ENCODE measurements at places on chromosomes 7 and 10. TPM values are rescaled to one million over a fixed set of nuclear protein-coding genes. Genes with fewer than 3 reads are reported as not detected.
A peak's percentile ranks its signal among the peaks of the same experiment; 100 is the strongest.

Gene RTKN2
- 34.7 TPM for total RNA-seq

DNA sequence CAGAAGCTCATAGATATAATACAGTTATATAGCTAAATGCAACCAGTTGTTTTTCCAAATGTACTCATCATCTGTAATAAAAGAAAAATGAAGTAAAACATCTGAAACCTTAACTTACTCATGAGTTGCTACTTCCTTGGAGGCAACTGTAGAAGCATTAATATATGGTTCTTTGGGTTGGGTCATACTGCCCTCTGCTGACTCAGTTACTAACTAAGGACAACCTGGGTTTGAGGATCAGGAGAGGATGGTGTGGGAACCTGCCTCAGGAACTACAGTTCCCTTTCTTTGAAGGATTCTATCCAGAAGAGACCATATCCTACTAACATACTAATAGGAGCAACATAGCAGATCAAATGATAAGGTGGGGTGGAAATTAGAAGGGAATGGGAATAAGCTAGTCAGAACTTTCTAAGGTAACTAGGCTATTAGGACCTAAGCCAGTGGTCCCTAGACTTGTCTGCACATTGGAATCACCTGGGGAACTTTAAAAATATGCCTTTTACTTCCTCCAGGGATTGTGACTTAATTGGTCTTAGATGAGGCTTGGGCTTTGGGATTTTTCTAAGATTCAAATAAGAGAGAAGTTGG, 20.7 kb downstream of the COX15 start:
- no peak for DNase-seq
- no peak overlapping the region for H3K27ac ChIP-seq
- peaks cover 13% of the 10 kb centered on the region for H3K36me3 ChIP-seq
- H3K4me3 ChIP-seq: no peak overlapping the region

Gene SLC29A4
- 2.9 TPM for total RNA-seq

Gene STEAP1
- total RNA-seq: 10.6 TPM

DNA sequence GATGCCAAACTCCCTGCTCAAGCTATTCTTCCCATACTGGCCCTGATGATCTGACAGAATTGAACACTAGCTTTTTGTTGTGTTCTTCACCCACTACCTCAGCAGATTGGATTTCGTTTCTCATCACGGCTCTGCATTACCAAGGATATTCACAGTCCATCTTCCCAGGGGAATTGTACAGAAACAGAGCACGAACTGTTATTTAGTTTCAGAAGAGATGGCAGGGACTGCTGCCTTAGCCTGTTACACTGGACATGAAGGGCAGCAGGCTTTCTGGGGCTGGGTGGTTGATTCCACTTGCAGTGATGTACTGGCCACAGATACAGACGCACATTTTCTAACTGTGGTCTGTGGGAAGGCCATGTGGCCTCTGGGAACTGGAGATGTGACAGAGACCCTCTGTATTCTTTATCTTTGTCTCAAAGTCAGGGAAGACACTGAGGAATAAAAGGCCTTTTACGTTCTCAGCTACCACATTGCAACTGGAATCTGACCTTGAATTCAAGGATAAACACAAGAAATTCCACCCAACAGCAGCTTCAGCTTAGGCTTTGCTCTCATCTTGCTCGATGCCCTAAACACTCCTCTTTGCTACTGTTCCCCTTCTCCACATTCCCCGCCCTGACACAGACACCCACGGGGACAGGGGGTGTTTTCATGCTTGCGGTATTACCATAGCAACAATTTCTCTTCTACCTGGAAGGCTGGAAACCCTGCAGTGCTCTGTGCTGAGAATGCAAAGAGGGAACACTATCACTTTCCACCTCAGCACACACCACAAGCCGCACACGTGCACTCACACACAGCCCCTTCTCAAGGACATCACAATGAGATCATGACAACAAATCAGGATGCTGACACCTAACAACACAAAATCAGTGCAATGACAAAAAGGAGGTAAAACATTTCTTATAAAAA, 81.7 kb downstream of the RNF216 start:
- no peak for DNase-seq
- peaks cover 20% of the 10 kb centered on the region for H3K36me3 ChIP-seq
- peaks cover 34% of the 10 kb centered on the region for H3K4me1 ChIP-seq
- no peaks in the 10 kb centered on the region for H3K27me3 ChIP-seq
- peak overlapping the region; percentile 46 for H3K27ac ChIP-seq
- H3K4me3 ChIP-seq: no peak overlapping the region

Gene NAT16
- not detected for total RNA-seq

Gene CFAP43
- 71.6 TPM for total RNA-seq
